ENCODE measurements at places on chromosomes 5 and 9.

DNA sequence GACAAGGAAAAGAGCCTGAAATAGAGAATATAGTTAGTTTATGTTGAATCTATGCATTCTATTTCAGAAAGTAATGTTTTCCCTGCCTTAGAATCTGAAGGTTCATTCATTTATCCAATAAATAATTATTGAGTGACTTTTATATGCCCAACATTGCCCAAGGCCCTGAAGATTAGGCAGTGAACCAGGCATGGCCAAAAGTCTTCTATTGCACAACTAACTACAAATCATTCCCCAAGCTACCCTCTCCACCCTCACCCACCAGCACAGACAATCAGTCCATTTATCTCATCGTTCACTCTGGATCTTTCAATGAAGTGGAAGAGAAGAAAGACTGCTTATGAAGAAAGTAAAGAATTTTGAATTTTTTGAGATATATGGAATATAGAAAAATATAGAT lies 268.4 kb downstream of the PLK2 start:
- no peak for DNase-seq

- DNase-seq: no peak
Observed at GRCh38 chr5:71969460-71969859, 137.8 kb upstream of the MAP1B start.

DNA sequence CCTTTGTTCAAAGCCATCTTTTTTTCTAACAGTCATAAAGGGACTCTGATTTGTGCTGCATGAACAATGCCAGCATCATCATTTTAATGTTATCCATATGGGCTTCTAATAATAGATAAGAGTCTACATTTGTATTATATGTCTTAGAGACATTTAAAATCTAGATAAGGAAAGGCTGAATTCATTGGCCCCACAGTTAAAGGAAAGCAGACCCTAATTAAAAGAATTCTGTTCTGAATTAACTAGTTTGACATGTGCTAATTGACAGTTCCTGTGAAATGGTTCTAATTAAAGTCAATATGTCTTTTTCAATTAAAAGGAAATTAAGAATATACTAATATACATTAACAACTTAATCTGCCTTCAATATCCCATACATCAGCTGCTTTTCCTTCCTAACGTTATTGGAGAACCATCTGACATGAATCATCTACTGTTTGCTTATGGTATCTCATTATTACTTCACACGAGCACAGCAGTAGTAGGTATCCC lies 104.7 kb downstream of the NR2F1-AS1 start:
- no peak for DNase-seq

- DNase-seq: no peak
Observed at GRCh38 chr5:177484902-177485549, 11.6 kb upstream of the DBN1 start.

DNA sequence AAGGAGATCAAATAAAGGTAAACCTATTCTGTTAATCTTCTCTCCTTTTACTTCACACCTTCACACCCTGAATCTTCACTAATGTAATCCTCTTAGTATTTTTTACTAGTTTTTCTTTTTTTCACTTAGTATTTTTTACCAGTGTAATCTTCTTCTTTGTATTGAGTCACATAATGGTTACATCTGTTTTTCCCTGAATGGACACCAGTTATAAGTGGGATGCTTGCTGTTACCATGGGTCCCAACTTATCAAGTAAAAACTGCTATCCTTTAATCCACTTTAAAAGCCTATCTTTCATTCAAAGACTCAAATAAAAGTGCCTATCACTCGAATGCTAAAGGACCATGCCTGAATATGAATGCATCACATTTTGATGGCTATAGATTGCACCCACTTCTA lies 15.1 kb downstream of the ZFAND5 start:
- DNase-seq: no peak

DNA sequence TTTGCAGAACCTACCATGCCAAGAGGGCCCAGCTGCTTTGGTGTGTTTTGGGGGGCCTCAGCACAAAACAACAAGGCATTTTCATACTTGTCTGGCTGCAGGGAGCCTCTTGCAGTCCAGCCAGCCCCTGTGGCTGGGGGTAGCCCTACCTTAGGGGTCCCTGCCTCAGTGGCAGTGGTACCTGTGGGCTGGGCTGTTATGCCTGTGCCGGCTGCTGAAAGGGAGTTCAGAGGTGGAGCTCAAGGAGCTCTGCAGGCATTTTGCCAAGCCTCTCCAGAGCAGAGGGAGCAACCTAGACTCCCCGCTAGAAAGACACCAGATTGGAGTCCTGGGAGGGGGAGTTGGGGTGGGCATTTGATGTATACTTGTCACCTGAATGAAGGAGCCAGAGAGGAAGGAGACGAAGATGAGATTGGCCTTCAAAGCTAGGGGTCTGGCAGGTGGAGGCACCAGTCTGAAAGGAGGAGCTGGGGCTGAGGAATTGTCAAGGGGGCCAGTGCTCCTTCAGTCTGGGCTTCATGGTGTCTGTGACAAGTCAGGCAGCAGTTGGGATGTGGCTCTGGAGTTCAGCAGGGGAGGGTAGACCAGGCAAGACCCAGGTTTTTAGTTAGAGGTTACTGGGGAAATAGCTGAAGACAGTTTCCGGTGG lies 1.5 kb downstream of the SHROOM1 start:
- no peak for DNase-seq

- DNase-seq: no peak
Observed at GRCh38 chr5:127518319-127518621, 830 bp downstream of the PRRC1 start.

GRCh38 chr9:90909225-90909624 lies 107.6 kb downstream of the SYK start:
- no peak for DNase-seq

DNA sequence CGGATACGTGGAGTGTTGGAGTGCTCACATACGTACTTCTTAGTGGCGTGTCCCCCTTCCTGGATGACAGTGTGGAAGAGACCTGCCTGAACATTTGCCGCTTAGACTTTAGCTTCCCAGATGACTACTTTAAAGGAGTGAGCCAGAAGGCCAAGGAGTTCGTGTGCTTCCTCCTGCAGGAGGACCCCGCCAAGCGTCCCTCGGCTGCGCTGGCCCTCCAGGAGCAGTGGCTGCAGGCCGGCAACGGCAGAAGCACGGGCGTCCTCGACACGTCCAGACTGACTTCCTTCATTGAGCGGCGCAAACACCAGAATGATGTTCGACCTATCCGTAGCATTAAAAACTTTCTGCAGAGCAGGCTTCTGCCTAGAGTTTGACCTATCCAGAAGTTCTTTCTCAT lies 73.5 kb upstream of the OTULINL start:
- DNase-seq: no peak
